ENCODE measurements at places on chromosomes 11 and 22.

- DNase-seq: no peak
Measured at GRCh38 chr11:61675826-61676225, 4.4 kb upstream of the DAGLA start.

GRCh38 chr11:40403321-40403720 is 1056.1 kb downstream of the LRRC4C start:
- no peak for DNase-seq

DNA sequence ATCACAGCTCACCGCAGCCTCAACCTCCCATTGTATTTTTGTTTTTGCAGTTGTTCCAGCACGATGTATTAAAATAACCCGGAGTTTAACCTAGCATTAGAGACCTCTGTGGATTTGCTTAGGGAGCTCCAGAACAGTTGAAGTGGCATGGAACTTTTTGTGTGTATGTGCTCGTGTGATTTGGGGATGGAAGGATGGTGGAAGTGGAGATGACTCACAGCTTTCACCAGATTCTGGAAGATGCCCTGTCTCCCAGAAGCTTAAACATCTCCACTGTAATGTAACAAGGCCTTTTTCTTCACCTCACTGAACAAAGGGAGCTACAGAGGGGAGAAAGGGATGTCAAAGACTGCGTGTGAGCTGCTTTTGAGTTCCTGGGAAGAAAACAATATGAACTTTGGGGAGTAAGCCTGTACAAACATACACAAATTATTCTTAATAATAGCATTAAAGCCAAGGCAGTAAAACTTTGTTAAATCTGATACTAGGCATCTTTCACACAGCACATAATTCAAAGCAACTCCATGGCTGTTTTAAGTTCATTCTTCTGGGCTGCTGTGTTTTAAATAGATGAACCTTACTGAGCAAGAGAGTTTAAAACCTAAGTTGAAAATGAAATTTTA is 226.4 kb downstream of the ADAMTS15 start:
- no peak for DNase-seq

DNA sequence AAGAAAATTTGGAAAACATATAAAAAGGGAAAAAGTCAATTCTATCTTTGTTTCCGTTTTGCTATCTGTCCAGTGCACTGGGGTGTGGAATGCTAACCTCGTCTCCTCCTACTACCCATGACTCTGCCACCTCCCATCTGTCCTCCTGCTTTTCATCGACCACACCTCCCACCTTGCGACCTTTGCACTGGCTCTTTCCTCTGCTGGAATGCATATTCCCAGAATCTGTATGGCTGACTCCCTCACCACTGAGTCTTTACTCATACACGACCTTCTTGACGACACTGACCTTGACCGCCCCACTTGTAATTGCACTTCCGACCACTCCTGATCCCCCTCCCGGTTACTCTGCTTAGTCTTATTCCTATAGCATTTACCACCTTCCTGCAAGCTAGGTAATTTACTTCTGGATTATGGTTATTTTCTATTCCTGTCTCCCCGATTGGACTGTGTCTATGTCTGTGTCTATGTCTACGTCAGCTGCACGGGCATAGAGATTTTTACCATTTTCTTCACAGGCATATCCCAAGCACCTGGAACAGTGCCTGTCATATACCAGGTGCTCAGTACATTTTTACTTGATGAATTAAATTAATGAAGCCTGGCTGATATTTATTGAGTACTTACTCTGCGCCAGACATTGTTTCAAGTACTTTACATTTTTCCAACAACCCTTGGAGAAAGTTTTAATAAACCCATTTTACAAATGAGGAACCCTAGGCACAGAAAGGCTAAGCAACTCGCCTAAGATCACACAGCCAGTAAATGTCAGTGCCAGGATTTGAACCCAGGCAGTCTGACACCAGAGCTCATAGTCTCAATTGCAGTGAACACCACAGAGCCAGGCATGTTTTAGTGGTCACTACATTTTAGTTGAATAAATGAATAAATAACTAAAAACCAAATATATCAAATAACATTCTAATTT is 89.3 kb upstream of the SLC22A12 start:
- DNase-seq: no peak

GRCh38 chr11:20840341-20840740 is 171.0 kb downstream of the NELL1 start:
- DNase-seq: no peak

- DNase-seq: no peak
Measured at GRCh38 chr11:44835938-44836337, 109.2 kb downstream of the TSPAN18 start.

DNA sequence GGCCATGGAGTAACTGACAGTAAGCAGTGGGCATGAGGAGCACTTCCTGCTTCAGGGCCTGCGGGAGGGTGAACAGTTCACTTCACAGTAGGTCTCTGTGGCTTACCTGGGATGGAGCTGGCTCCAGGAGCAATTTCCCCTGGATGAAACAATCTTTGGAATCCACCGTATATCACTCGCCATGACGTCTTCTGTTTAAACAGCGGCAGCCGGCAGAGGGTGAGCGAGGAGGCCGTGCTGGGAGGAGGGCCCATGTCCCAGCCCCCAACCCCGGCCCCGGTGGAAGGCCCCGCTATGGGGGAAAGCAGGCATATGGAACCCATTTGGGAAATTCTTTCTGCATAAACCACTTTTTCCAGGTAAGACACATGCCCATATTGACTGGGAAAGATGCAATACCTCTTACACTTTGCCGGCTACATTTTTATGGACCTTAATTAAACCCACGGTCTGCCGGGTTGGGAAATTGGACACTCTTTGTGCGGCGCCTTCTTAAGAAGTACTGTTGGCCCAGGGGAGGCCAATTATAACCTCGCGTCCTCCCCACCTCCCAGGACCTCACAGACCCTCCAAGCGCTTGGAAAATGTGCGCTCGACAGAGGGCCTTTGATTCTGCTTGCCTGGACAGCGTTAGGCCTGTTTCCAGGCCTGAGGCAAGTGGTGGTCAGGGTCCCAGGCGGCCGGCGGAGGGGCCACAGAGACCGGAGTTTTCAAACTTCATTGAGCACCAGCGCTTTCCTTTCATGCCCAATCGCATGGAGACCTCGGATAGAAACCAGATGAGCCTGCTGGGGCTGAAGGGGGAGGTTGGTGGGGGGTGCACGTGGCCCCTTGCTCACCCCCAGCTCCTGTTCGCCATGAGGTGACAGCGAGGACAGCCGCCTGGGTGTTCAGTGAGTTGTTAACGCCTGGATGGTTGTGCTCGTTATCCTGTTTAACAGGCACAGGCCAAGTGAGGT is 40.4 kb downstream of the SMIM38 start:
- DNase-seq: no peak

DNA sequence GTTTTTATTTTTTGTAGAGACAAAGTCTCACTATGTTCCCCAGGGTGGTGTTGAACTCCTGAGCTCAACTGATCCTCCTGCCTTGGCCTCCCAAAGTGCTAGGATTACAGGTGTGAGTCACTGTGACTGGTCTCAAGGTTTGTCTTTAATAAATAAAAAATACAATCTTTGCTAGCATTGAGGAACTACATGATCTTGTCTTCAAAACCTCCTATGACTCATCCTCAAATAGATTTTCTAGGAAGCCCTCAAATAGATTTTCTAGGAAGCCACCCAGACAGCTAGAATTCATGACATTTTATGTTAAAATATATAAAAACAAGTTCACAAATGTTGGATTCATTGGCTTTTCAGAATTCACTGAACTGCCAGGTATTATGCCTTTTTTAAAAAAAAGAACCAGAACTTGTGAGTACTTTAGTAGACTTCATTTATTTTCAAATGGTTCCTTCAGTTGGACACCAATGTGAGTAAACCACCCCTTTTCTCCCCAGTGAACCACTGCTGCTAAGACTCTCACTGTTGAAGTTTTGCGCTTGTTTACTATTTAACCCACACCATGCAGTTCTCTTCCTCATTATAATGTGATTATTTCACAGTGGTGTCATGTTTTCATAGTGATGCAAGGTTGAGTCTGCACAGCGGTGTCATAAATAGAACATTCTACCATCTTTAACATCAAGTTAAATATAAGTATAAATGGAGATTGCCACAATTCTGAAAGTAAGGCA is 303.9 kb downstream of the CASP12 start:
- DNase-seq: no peak

GRCh38 chr11:112627588-112628045 is 333.6 kb upstream of the NCAM1 start:
- DNase-seq: no peak

- DNase-seq: no peak
Measured at GRCh38 chr11:2417856-2418692, 17.5 kb downstream of the TSSC4 start.

DNA sequence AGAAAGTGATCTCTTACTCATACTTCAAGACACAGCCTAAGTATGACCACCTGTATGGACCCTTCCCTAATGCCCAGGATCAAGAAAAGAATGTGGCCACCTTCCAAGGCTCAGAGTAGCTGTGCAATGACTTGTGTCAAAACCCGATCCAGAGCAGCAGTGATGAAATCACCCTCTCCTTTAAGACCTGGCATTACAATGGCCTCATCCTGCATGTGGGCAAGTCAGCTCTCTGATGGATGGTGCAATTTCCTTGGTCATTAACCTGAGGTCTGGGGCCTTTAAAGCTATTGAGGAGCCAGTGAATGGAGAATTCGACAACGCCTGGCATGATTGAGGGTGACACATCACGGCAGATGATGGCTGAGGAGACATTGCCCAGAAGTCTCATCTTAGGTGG is 9.1 kb upstream of the TUBA8 start:
- no peak for DNase-seq

DNA sequence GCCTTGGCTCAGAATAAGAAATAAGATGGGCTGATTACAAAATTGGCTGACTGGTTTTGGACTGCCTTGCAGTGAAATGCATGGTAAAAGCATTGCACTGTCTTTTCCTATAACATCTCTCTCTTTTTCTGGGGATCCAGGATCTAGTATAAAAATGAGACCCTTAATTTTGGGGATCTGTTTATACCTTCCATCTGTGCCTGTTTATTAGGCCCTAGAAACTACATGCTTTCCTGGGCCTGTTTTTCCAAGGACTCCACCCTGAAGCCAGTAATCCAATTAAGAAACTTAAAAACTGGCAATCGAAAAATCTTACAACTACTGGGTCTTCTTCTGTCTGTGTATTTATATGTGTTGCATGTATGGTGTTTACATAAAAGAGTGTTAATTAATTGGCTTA is 14.5 kb downstream of the HORMAD2 start:
- no peak for DNase-seq

GRCh38 chr11:134004496-134005172 is 47.9 kb upstream of the IGSF9B start:
- no peak for DNase-seq

DNA sequence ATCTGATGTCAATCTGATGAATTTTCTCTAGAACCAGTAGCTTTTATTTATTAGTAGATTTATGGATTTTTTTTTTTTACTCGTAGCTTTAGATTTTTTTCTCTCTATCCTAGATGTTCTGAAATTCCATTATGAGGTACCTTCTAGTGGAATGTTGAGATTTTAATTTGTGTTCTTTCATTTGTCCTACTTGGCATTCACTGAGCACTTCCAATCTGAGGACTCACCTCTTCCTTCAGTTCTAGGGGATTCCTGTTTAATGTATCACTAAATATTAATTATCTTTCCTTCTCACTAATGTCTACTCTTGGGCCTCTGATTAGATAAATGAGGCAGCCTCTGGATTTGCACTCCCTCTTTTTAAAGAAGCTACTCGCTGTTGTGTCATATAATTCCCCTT is 40.2 kb upstream of the WNT7B start:
- DNase-seq: no peak

- DNase-seq: no peak
Measured at GRCh38 chr22:37298748-37299495, 16.6 kb downstream of the CYTH4 start.

GRCh38 chr11:196786-197731 is 4.2 kb downstream of the SCGB1C1 start:
- DNase-seq: no peak

DNA sequence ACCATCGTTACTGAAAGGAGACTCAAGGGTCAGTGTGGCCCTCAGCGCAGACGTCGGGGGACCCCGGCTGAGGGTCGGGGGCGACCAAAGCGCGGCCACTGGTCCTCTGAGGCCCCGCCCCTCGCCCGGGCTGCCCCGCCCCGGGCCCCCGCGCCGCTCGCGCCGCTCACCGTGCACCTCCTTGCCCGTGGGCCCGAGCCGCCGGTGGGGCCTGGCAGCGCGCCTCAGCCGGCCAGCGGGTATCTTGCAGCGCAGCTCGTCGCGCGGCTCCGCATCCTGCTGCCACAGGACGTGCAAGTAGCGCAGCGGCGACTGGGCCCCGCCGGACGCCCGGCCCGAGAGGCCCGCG is 419 bp downstream of the ANKRD54 start:
- DNase-seq: peak; percentile 41

- no peak for DNase-seq
Measured at GRCh38 chr11:81870066-81870412, 863.6 kb downstream of the FAM181B start.

- no peak for DNase-seq
Measured at GRCh38 chr22:19068784-19069271, 53.4 kb downstream of the DGCR2 start.

- no peak for DNase-seq
Measured at GRCh38 chr22:40668611-40669411, 10.5 kb upstream of the MCHR1 start.

- no peak for DNase-seq
Measured at GRCh38 chr11:120471131-120471530, 40.4 kb upstream of the GRIK4 start.

- no peak for DNase-seq
Measured at GRCh38 chr11:109972939-109973338, 120.3 kb upstream of the ZC3H12C start.

DNA sequence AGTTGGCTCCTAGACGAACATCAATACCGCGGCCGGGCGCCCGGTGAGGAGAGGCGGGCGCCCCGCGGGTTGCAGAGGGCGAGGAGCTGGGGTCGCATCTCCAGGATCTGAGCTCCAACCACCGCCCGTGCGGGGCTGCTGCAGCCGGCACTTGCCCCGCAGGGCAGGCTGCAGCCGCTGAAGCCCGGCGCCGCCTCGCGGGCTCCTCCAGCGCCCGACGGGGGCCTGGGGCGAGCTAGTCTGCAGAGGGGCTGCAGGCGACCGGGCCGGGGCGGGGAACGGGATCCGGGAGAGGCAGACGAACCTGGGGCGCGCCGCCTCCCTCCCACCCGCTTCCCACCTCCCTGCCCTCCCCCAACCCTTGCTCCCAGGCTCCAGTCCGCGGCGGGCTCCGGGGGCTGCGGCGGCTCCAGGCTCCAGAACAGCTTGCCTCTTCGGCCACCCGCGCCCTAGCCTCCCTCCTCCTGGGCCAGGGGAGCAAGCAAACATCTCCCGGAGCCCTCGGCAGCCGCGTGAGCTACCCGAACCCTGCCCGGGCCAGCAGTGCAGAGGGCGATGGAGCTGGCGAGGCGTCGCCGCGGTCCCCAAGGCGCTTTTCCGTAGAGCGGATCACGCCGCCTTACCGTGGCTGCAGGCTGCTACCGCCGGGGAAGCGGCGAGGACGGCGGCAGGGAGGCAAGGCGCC is 802 bp downstream of the TENM4 start:
- no peak for DNase-seq

- no peak for DNase-seq
Measured at GRCh38 chr22:40118979-40119378, 58.7 kb upstream of the TNRC6B start.

DNA sequence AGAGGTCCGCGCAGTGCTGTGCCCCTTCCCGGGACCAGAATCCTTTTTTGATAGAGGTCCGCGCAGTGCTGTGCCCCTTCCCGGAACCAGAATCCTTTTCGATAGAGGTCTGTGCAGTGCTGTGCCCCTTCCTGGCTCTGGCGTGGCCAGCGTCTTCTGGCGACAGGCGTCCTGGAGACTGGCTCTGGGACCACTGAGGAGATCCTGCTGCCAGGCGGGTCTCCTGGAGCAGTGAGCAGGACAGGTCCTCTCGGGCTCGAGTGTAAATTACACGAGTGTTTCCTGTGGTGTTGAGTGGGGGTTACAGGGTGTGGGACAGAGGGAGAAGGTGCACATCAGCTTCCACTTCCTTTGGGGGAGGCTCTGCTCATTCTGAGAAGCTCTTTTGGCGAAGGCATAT is 98.1 kb downstream of the TBC1D22A start:
- DNase-seq: no peak
